ENCODE measurements at places on chromosomes 7 and 10. TPM values are rescaled to one million over a fixed set of nuclear protein-coding genes. Genes with fewer than 3 reads are reported as not detected.
A peak's percentile ranks its signal among the peaks of the same experiment; 100 is the strongest.

NKX2-3 gene
- total RNA-seq, result 0.12 TPM

IFIT5 gene
- total RNA-seq, result 57.4 TPM

ELOVL3 gene
- total RNA-seq, result 0.17 TPM

INHBA gene
- total RNA-seq, result 2.1 TPM

ZNF467 gene
- total RNA-seq, result 0.96 TPM

GIMAP1 gene
- total RNA-seq, result 0.07 TPM

CHRM2 gene
- total RNA-seq, result 1.1 TPM

GIMAP2 gene
- 6.3 TPM for total RNA-seq

GATAD1 gene
- total RNA-seq, result 15.3 TPM

DNA sequence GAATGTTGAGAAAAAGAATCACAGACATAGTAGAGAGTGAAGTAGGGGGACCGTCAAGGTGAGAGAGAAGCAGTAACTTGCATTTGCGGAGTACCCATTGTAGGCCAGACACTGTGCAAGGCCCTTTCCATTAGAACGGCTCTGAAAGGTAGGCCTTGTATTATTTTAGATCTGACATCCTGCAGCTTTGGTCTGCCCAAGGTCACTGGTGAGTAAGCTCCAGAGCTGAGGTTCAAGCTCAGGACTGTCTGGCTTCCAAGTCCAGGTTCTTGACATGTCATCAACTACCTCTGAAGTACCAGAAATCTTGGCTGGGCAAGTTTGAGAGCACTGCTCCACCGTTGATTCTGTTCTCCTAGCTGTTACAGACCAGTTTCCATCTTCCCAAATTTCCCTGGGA is 13.2 kb upstream of the EVX1 start:
- DNase-seq, result no peak

GRCh38 chr7:157656195-157656769 is 319.5 kb downstream of the DNAJB6 start:
- no peak for DNase-seq

- DNase-seq, result no peak
Observed at GRCh38 chr7:698515-699475, 27.7 kb upstream of the DNAAF5 start.

GRCh38 chr10:86716466-86716865 is 40.0 kb upstream of the BMPR1A start:
- no peak for DNase-seq

GRCh38 chr7:3466261-3466660 is 165.2 kb downstream of the SDK1 start:
- DNase-seq, result no peak

DNA sequence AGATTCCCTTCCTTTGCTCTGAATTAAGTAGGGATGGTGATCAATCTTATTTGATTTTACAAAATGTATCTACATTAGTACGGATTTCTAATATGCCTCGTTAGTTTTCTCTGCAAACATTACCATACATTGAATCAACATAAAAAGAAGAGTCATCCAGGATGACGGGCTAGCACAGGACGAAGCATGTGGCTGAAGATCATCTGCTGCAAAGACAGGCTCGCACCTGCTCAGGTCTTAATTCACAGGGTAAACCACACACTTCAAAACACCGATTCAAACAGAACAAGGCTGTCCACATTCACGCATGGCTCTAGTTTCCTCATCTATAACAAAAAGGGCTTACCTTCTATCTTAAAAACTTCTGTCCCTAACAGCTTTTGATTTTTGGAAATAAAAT is 323.0 kb downstream of the PARD3 start:
- DNase-seq, result no peak

GRCh38 chr7:150479023-150479716 is 28.7 kb downstream of the GIMAP8 start:
- no peak for DNase-seq

- peak; percentile 60 for DNase-seq
Observed at GRCh38 chr7:94511718-94512117, 2.1 kb downstream of the CASD1 start.

DNA sequence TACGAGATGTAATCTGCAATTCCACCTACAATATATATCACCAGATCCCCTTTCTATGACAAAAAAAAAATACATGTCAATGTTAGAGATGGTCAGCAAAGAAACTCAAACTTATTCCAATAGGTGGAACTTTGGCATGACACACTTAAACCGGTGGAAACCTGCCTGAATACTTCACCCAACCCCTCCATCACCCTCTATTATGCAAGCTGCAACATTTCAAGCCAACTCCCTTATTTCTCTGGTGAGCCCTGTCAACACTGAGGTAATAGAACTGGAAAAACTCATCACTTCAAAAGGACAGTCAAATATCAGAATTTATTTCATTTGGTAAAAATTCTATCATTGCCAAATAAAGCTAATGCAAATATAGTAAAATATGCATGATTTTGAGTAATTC is 3.6 kb downstream of the ZNF438 start:
- no peak for DNase-seq

- DNase-seq, result no peak
Observed at GRCh38 chr10:5497289-5497688, 2.1 kb downstream of the CALML5 start.

DNA sequence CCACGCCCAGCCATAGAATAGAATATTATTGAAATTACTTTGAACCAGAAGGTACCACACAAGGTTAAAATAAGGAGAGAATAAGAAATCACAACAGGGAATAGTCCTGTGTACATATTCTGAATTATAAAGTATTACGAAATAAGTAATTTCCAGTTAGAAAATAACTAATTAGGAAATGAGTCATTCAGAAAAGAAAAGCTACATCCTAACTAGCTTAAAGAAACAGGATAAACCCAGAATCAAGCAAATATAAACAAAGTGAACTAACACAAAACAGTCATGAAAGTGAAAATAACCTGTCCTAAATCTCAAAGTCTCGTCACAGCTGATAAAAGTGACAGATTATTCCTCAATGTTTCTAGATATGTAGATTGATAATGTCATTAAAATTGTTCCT is 74.8 kb upstream of the NEBL start:
- DNase-seq, result peak; percentile 1

DNA sequence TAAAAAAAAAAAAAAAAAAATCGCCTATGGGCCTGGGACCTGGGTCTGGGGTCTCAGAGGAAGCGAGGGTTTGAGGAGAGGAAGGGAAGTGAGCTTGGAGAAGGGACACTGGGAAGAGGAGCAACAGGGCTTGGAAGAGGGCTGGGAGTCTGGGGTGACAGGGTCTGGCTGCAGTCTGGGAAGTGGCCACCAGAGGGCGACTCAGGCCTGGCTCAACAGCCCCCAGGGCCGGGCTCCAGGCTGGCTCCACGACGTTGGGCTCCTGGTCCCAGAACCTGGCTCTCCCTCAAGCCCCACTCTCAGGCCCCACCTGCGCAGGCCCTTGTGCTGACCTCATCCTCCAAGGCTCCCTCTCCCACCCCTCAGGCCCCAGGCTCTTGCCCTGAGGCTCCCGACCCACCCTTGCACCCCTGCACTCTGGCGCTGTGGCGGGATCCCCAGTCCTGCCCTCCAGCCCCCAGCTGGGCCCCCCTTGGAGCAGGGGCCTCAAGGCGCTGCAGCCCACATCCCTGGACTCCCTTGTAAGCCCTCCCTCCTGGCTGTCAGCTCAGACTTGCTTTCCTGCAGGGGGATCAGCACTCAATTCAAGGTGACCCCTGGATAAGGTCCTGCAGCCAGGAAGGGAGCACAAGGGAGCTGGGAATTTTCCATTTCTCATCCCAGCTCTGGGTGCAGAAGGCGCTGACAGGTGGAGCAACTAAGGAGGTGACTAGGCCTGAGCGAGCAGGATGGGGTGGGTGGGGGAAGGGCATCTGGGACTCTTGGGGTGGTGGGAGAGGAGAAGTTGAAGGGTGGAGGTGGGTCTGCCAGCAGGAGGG is 5.4 kb upstream of the SPACDR start:
- DNase-seq, result peak; percentile 72

- DNase-seq, result no peak
Observed at GRCh38 chr7:126302639-126303038, 950.1 kb downstream of the GRM8 start.

DNA sequence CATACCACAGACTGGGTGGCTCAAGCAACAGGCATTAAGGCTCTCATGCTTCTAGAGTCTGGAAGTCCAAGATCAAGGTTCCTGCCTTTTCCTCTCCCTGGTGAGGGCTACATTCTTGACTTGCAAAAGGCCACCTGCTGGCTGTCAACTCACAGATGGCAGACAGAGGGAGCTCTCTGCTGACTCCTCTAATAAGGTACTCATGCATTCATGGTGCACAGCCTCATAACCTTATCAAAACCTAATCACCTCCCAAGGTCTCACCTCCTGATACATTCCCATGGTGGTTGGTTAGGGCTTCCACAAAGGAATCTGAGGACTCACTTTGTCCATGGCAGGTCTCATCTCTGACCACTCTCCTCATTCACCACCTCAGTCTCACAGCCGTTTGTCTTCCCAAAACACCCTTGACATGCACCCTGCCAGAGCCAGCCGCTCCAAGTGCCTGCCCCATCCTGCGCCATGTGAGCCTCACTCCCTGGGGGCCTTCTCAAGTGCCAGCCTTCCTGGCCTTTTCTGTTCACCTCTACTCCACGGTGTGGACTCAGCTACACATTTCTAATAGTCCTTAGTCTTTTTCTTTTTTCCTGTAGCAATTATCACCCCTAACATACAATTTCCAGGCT is 400.3 kb upstream of the ADARB2 start:
- peak; percentile 9 for DNase-seq

DNA sequence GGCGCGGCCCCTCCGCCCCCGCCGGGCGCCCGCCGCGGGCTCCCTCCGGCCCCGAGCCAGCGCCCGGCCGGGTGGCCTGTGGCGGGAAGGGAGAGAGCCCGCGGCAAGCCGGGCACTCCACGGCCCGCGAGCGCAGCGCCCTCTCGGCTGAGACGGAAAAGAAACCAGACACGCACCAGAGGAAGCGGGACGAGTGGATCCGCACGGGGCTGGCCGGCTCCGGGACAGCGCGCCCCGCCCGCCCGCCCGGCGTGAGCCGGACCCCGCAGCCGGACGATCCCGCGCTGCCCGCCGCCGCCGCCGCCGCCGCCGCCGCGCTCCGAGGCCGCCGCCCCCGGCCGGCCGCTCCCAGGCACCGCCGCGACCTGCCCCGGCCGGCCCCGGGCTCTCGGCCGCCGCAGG is 300 bp downstream of the ARHGAP21 start:
- peak; percentile 17 for DNase-seq
